ENCODE measurements at places on chromosomes 7 and 10.

DNA sequence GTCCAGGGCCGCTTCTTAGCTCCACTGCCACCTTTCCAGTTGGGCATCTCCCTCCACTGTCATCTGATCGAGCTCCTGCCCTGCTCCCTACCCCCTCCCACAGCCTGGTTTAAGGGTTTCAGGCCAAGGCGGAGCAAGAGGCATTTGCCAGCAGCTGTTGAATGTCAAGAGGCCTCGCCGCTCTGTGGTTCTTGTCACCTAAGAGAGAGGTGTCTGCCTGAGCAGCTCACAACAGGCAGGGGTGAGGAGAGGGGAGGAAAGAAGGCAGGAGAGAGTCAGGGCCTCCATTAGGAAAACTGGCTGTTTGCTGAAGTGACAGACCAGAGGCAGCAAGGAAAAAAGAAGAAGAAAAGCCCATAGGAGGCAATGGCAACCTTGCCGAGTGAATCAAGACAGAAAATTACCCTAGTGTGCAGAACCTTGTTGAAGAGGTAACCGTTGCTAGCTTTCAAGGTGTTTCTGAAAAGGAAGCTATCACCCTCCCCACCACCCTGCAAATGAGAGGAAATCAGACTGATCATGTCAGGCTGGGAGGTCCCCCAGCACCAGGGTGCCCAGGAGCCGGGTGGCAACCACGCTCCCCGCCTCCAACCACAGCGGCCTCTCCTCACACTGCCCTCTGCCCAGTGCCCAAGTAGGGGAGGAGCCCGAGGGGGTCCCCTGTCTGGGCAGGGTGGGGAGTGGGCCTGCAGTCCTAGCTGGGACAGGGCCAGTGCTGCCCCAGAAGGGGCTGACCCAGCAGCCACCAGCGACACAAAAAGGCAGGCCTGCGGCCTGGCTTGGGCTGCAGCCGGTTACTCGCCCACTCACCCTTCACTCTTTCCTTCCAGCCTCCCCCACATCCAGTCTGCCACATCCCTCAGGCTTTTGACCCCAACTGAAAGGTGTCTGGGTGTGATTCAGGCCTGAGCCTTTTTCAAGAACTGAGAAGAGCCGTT is 7.1 kb downstream of the GATA3 start:
- no peak for DNase-seq

- DNase-seq: no peak
Measured at GRCh38 chr10:48744587-48744986, 59.9 kb downstream of the WDFY4 start.

- DNase-seq: no peak
Measured at GRCh38 chr7:851204-851603, 18.9 kb downstream of the SUN1 start.

GRCh38 chr10:86100581-86101061 is 266.0 kb downstream of the GRID1 start:
- peak; percentile 17 for DNase-seq

DNA sequence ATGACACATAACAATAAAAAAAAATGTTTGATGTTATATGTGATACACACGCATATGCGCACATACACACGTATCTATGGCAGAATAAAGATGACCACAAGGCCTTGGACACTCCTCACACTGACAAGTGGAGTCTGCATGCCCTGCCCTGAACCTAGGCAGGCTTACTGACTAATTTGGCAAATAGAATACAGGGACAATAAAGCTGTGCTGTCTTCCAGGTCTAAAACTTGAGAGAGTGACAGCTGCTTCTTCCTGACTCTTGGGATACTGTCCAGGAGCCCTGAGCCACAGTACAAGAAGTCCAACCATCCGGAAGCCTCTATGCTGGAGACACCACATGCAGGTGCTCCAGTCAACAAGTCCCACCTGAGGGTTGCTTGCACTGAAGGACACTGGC is 20.3 kb downstream of the PARD3 start:
- no peak for DNase-seq

- DNase-seq: no peak
Measured at GRCh38 chr7:117061751-117062150, 108.5 kb downstream of the ST7 start.

GRCh38 chr7:67754651-67755050 is 758.0 kb downstream of the TYW1 start:
- no peak for DNase-seq

DNA sequence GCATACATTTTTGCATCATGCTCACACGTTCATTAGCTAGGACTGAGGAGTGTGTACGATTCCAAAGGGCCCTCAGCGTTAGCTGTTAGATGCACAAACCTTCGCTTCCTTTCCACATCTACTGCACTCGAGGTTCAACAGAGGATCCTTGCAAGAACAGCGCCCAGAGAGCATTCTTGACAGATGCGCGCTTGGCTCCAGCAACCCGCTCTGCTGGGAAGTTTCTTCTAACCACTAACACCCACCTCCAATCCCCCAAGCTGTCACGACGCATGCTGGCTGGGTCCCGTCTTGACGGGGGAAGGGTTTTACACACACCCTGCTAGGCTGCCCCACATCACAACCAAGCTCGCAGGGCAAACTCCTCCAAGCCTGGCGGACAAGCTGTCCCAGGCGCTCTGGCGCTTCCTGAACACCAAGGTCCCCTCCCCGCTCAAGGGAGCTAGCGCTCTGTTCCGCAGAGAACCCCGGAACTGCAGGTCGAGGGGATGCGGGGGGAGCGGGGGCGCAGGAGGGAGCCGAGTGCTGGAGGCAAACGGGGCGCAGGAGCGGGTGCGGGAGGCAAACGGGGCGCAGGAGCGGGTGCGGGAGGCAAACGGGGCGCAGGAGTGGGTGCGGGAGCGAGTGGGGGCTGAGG is 653 bp upstream of the ADRB1 start:
- DNase-seq: peak; percentile 37

DNA sequence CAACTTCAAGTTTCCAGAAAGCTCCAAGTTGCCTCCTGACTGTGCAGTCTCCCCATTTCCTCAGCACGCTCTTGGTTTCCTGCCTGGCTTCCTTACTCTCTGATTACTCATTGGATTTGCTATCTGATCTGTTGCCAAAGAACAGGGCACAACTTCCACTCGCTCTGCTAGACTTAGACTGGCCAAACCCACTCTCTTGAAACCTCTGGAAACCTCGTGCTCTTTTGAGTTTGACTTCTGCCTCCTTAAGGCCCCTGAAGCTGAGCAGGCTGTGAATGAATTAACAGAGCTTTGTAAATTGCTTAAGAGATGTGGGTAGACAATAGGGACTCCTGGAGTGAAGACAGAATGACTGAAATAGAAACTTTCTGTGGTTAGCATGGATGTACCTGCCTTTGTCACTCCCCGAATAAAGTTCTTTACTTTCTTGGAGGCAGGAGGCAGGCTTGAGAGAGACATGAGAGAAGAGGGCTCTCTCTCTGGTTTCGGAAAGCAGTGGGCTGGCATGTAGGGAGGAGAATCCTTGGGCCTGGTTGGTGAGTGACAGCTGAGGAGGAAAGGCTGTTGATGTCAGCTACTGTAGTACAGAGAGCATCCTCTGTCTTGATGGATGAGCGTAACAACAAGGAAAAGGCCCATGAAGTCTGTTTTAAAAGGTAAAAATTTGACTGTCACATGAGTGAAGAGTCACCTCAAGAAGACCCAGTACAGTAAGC is 70.8 kb downstream of the CHN2 start:
- no peak for DNase-seq

DNA sequence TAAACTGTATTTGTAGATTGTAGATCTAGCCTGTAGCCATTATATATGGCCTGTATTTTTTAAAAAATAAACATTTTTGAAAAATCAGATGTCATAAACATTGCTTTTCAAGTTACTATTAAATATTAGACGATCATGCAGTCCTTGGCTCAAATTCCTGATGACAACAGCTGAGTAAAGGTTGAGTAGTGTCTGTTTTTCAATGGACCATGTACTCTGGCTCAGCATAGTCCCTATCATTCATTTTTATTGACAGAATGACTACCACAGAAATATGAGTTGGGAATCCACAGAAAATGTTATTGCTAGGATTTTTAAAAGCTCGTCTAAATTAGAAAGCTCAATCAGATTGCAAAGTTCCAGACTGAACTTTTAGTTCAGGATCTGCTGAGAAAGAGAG is 145.4 kb downstream of the SORCS1 start:
- no peak for DNase-seq

DNA sequence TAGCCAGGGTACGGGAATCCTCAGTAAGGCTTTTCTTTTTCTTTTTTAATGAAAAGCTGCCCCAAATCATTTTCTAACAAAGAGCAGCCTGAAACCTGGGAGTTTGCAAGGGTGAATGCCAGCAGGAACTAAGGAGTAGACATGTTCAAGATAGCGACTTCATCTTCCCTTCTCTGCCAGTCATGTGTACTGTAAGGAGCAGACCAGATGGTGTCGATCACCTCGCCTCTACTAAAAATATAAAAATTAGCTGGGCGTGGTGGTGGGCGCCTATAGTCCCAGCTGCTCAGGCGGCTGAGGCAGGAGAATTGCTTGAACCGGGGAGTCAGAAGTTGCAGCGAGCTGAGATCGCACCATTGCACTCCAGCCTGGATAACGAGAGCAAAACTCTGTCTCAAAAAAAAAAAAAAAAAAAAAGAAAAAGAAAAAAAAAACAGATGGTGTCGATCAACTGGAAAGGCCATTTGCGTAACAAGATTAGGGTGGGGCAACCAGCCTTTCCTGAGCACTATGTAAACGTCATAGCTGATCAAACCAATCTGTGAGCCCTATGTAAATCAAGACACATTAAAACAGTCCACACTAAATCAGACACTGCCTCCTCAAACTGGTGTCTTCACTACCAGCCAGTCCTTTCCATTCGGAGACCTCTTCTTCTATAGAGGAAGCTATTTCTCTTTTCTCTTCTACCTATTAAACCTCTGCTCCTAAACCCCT is 33.8 kb downstream of the NOLC1 start:
- no peak for DNase-seq

- no peak for DNase-seq
Measured at GRCh38 chr7:42461537-42461936, 224.5 kb upstream of the GLI3 start.

- DNase-seq: no peak
Measured at GRCh38 chr10:69965919-69966662, 86.6 kb upstream of the MACROH2A2 start.

GRCh38 chr10:122955892-122956291 is 1.9 kb upstream of the C10orf88 start:
- DNase-seq: no peak

DNA sequence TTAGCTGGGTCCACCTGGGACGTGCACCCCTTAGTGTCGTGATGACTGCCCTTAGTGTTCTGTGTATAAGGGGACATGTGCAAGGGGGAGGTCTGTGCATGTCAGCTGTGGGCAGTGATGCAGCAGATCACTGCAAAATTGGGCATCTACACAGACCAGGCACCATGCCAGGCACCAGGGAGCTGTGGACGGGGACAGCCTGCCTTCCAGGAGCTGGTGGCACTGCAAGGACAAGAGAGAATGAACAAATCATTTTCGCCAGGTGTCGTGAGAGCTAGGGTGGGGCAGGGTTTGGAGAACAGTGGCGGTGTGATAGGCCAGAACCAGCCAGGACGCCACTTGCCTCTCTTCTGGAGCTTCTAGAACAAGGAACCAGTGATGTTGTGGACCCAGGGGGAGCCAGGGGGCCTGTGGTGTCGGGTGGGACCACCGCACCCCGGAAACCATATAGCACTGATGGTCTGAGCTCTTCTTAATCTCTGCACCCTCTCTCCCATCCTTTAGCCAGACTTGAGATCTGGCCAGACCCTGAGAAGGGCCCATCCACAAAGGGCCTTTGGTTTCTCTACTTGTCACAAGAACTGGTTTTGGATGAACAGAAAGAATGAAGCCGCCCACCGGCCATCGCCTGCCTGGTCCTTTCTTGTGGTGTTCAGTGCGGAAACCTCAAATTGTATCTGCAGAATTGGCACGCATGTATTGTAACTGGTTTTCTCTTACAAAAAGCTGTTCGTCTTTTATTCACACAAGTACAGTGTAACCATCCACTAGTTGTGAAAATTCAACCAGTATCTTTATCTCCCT is 30.7 kb downstream of the PRF1 start:
- no peak for DNase-seq

DNA sequence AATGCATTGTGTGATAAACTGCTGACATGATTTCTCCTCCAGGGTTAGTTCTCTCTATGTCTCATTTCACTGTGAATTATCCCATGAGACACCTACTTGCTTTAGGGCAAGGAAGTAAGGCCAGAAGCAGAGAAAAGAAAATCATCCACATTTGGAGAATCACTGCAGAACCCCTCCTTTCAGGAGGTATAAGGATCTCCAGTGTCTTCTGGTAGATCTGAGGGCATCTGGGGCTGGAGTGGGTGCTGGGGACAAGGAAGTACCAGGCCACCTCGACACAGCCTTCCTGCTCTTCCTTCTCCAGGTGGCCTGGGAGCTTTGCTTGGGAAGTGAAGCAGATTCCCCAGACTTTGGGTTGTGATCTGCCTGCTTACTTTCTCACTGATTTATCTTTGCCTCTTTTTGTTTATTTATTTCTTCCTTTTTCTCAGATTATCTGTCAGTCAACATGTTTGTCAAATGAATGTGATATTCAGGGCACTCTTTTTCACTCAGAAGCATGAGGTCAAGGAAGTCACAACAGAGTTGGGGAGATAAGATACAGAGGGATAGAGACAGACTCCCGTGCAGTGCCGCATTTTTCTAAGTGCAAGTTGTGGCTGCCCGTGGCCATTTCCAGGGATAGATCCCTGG is 12.4 kb upstream of the CAMK2G start:
- DNase-seq: no peak

GRCh38 chr7:29865526-29865925 is 59.2 kb downstream of the WIPF3 start:
- no peak for DNase-seq

DNA sequence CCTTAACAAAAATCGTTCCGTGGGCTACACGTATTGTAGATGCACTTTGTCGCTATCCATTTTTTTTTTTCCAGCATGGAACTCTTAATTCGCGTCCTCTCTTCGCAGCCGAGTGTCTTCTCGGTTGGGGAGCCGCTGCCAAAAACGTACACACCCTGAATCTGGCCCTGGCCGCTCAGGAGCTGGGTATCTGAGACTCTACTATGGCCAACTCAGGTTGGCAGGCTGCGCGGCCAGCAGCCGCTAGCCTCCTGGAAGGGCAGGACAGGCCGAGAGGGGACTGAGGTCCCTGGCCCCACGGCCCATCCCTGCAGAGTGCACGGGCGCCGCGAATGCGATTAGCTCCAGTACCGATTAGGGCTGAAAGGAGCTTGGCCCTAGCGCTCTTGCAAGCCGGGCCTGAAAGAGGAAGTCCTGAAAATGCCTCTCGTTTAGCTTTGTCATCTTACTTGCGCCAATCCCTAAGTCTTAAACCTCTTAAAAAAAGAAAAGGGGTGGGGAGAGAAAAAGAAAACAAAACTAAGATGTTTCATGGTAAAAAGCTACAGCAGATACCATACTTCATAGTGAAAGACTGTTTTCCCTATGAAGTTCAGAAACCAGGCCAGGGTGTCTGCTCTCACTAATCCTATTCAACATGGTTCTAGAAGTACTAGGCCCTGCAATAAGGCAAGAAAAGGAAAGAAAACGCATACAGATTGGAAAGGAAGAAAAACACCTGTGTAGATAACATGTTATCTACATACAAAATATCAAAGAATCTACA is 113.2 kb upstream of the RHEB start:
- peak; percentile 94 for DNase-seq

- no peak for DNase-seq
Measured at GRCh38 chr10:80477-81105, 31.5 kb upstream of the TUBB8 start.

Measured in AML-193 (cell line).